ENCODE measurements at places on chromosomes 5 and 9.

- DNase-seq: no peak
Observed at GRCh38 chr5:124176692-124177091, 569.7 kb downstream of the ZNF608 start.

- DNase-seq: no peak
Observed at GRCh38 chr9:121210536-121210935, 8.9 kb upstream of the RAB14 start.

- no peak for DNase-seq
Observed at GRCh38 chr9:93265301-93265971, 81.5 kb downstream of the WNK2 start.

DNA sequence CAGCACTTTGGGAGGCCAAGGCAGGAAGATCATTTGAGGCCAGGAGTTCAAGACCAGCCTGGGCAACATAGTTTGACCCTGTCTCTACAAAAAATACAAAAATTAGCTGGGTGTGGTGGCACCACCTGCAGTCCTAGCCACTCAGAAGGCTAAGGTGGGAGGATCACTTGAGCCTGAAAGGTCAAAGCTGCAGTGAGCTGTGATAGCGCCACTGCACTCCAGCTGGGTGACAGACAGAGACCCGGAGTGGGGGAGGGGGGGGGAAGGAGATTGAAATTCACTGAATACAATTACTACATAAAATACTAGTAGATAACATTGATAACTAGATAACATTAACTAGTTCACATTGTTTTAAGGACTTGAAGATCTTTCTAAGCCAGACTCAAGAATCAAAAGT lies 345.6 kb downstream of the BNC2 start:
- no peak for DNase-seq

- DNase-seq: no peak
Observed at GRCh38 chr5:168422431-168422830, 63.8 kb upstream of the RARS1 start.

- no peak for DNase-seq
Observed at GRCh38 chr9:95089257-95090022, 228.1 kb downstream of the FANCC start.

DNA sequence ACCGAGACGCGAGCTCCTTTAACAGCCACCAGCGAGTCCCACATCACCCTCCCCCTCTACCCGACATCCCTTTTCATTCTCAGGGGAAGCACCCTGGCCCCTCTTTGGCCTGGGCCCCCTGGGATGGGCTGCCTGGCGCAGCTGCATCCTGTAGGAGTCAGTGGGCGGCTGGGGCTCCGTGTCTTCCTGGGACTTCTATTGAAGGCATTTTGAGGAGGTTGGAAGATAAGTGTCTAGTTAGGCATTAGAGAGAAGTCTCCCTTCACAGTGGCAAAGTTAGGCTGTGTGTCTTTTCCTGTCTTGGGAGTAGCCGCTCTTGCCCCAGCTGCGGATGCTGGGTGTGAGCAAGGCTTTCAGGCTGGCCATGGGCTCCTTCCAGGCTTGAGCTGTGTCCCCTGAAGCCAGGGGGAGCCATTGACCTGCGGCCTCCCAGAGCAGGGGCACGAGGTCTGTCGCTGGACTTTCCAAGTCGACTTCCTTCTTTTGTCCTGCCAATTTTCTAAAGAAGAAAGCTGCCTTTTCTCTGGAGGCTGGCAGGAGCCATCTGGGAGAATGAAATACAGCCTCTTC lies 18.6 kb upstream of the NKD2 start:
- no peak for DNase-seq

DNA sequence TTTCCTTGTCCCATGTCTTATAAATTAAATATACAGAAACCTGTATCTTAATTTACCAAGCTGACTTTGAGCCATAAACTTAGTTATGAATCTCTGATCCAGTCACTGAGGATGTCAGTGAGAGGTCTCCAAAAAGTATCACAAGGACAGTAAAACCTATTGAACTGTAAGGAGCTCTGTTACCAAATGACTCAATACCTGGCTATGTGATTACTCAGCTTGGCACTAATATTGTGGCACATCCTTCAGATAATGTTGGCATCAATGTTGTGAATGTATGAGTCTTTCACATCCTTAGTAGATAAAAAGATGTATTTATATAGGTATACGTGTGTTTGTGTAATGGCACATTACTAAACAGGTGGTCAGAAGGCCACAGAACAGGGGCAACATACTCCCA lies 18.0 kb upstream of the CAPSL start:
- DNase-seq: no peak

- DNase-seq: no peak
Observed at GRCh38 chr5:31954091-31954490, 220.0 kb downstream of the GOLPH3 start.

DNA sequence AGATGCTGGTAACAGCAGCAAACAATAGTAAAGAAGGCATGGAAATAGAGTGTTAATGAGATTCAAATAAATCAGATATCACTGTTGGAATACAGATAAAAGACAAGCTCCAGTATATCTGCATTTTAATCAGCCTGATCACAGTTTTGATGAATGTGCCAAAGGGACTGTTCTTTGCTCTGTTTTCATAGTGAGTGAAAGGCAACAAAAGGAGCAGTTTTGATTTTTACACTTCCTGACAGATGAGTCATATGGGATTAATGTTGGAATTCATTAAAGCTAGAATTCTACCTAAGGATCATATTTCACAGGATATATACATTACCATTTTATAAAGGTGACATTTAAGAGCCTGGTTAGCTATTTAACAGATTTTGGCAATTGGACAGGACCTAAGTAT lies 743.3 kb upstream of the PTPRD start:
- no peak for DNase-seq

DNA sequence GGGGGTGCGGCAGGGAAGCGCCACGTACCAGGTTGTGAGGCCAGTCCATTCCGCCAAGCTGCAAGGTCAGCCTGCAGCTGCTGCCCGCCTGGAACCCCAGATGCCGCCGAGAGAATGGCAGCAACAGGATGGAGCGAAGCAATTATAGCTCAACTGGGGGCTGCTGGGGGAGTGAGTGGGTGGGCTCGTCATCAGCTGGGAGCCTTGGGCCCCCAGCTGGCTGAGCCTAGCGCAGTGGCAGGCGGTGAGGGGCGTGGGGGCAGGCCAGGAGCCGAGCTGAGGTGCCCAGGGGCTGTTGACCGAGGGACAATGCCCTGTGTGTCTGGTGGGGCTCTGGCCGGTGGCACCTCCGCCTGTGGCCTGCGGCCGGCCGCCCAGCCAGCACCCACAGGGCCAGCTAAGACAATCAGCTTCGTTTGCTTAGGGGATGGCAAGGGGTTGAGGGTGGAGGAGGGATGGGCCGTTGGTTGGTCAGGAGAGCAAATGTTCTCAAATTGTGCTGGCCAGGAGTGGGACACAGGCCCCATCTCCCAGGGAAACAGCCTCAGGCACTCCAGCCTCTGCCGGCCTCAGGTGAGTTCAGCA lies at the start of gene IL17B:
IL17B (minus strand) TSS at position 116 of the 585 bp plus-strand sequence; CDS start at position 49, 67 bp downstream.
- DNase-seq: no peak

DNA sequence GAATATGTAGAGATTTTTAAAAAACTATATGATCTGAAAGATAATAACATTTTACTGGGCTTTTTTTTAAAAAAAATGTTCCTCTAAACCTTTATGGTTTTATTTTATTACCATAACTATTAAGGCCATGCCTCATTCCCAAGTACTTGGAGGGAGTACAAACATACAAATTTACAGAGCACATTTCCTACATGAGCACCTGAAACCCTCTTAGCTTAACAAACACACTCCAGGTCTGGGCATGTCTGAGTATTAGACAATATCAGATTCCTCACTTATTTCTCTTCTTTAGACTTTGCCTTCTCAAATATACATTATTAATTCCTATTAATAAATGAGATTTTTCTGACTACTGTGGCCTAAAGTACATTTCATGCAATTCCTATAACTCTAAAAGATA lies 319.2 kb downstream of the SLCO4C1 start:
- no peak for DNase-seq

GRCh38 chr5:177098470-177099141 lies 11.9 kb downstream of the FGFR4 start:
- DNase-seq: no peak

GRCh38 chr5:143086908-143087637 lies 316.4 kb downstream of the NR3C1 start:
- DNase-seq: no peak

GRCh38 chr9:96064826-96065481 lies 189.5 kb downstream of the ERCC6L2 start:
- DNase-seq: no peak

- DNase-seq: no peak
Observed at GRCh38 chr5:135602882-135603721, 24.3 kb upstream of the CXCL14 start.

DNA sequence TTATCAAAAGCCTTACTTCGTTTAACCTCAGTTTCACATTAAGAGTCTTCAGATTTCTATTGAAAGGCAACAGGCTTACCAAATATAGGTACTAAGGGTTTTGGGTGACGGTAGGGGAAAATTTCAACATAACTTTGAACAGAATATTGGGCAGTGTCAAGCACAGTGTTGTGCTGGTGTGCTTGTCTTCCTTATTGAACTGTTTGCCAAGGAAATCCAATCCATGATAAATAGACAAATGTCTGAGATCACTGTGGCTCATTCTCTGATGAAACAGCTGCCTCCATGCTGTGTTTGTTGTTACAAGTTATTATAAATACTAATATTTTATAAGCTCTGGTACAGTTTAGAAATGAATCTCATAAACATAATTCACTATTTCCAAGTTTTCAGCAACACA lies 730.1 kb downstream of the NR2F1-AS1 start:
- no peak for DNase-seq

DNA sequence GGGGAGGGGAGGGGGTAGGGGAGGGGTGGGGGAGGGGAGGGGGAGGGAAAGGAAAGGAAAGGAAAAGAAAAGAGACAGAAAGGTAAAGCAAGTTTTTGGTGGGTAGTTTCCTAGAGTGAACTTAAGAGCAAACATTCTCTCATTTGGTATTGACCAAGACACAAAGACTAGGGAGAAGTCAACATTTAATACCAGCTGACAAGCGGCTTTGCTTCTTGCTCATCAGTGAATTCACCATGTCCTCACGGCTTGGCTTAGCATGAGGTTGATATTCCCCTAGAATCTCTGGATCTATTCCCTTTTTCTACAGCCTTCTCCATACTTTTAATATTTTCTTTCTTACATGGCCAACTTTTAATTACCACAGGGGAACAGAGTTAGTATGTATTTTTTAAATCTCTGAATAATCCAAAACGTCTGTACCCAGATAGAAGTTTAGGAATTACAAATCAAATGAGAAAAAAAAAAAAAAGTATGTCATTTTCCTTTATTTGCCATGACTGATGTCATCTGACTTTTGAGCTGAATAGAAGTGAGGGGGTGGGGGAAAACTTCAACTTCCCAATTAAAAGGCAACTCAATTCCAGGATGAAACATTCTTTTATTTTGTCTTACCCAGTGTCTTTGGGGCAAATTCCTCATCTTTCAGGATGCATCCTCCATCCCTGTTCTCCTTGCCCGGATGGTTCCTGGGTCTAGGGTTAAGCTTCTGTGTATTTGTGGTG lies 40.1 kb upstream of the GLIS3 start:
- no peak for DNase-seq

DNA sequence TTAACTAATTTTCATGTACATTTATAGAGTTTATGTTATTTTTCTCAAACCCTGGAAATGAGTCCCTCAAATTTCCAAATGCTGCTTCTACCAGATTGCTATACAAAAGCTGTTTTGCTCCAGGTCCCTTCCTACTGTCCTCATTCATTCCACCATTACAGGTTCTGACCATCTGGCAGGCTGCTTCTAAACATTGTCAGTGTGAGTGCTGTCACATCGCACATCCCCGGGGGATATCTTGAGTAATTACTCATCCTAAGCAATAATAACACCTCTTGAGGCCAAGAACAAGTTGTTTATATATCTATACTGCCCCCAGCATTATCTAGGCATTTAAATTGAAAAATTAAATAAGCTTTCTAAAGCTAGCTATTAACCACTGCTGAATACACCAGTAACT lies 1675.3 kb upstream of the CDH6 start:
- DNase-seq: no peak

DNA sequence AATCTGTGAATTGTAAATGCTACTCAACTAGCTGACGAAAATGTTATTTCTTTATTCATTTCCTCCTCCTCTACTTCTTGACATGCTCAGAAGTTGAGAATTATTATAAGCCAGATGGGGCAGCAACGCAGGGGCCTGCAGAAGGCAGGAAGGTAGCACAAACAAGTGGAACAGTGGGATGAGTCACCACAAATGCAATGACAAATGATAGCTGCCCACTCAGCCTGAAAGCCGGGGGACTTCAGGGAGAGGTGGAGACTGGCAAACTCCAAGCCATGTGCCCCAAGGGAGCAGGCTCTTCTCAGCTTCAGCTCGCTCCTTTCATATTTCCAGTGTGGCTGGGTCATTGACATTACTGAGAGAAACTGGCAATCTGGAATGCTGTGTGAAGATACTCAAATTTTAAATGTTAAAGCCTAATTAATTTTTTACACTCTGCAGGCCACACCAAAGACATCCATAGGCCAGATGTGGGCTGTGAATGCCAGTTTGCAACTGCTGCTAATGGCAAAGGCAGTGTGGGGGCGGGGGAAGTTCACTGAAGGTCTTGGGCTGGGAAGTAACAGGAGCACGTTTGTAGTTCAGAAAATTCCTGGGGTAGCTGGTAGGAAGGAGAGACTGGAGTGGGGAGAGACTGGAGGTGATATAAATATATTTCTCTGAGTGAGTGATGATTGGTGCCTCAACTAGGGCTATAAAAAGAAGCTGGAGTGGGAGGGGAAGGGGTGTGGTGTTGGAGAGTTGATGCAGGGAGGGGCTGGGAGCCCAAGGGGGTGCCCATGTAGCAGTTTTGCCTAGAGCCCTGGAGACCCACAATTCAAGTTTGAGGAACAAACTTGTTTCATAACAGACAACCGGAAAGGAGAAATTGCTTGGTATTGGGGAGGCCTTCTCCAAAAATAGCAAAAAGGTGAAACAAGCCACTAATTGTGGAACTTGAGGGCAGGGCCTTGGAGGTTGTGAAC lies 20.8 kb upstream of the ADRB2 start:
- DNase-seq: no peak

GRCh38 chr5:179953987-179954386 lies 46.3 kb upstream of the TBC1D9B start:
- no peak for DNase-seq

GRCh38 chr5:176875783-176876505 lies 23.2 kb downstream of the HK3 start:
- no peak for DNase-seq

- no peak for DNase-seq
Observed at GRCh38 chr5:66169534-66169933, 25.4 kb downstream of the SREK1 start.

- no peak for DNase-seq
Observed at GRCh38 chr5:148732692-148733091, 78.4 kb upstream of the HTR4 start.

- DNase-seq: no peak
Observed at GRCh38 chr5:66519626-66520025, 76.6 kb upstream of the MAST4 start.

- peak; percentile 6 for DNase-seq
Observed at GRCh38 chr5:57298985-57299491, 125.2 kb downstream of the GPBP1 start.

- no peak for DNase-seq
Observed at GRCh38 chr5:62143268-62144229, 162.5 kb upstream of the KIF2A start.

- no peak for DNase-seq
Observed at GRCh38 chr5:28374492-28374967, 1336.1 kb upstream of the CDH9 start.
